Germinal center (tissue), 1 donor: ENCODE measurements at places on chromosomes 4 and X.

- DNase-seq = peak; percentile 36
These were observed at the start of gene SLC34A2 for GRCh38 chr4:25654971-25655963. SLC34A2 (plus strand) TSS chr4:25655851; CDS start chr4:25662501, 6,650 bp downstream.

GRCh38 chrX:18692541-18692940 lies 14.9 kb upstream of the PPEF1 start:
- DNase-seq = no peak

- no peak for DNase-seq
These were observed at the start of gene KCND1 for GRCh38 chrX:48971249-48972219. KCND1 (minus strand) TSS chrX:48971844; CDS start chrX:48970271, 1,573 bp downstream.

DNA sequence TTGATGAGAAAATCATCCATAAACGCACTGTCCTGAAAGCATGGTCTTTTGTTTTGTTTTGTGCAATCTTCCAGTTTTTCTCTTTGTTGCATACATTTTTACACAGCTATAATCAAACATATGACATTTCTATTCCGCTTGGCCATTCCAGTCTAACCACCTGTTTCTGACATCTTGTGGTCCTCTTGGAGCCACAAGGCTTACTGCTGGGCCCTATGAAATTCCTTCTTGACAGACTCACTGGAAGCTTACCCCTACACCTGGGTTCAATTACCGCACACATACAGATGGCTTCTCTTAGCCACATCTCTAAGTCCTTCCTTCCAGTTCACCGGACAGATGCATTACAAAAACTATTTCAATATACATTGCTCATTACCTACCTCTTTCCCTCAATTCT lies 72.4 kb downstream of the PAPSS1 start:
- no peak for DNase-seq

GRCh38 chr4:76546759-76547742 lies 112.0 kb downstream of the SHROOM3 start:
- no peak for DNase-seq

DNA sequence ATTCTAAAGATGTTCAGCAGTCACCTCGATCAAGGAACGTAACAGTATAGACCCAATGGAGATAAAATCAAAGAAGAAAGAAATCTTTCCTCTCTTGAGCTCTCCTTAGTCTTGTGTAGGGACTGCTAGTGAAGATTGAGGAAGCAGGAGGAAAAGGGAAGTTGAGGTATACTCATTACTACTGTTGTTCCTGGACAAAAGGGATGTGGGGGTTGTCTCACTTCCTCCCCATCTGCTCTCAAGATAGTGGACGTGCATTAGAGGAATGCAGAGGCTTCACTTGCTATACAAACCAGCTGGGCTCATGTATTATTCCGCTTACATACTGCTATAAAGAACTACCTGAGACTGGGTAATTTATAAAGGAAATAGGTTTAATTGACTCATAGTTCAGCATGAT lies 208.9 kb upstream of the ARHGEF9 start:
- no peak for DNase-seq

DNA sequence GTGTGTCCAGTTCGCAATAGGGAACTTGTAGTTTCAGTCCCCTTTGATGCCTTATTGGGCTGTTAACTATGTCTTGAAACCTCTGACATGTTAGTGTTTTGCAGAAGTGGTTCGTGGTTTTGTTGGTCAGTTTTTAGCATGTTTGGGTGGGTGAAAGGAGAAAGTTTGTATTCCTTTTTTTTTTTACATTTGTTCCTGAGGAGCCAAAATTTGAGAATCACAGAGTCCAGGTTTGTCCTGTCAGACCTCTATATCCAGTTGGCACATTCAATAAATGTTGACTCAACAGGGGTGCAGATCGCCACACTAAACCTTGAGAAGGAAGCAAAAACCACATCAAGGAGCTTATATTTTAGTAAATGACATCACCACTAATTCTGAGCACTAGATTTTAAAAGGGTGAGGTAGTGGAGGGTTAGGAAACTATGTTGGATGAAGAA lies 26.2 kb downstream of the DLG3 start:
- DNase-seq = no peak
